ENCODE measurements at places on chromosomes 5 and 9. TPM values are rescaled to one million over a fixed set of nuclear protein-coding genes. Genes with fewer than 3 reads are reported as not detected.

Gene HAVCR1
- not detected for polyA plus RNA-seq

GRCh38 chr9:77679088-77679487, 31.0 kb upstream of the GNA14 start:
- no peak for DNase-seq

- DNase-seq = no peak
These were observed 222.9 kb upstream of the FTMT start for GRCh38 chr5:121628783-121629182.

DNA sequence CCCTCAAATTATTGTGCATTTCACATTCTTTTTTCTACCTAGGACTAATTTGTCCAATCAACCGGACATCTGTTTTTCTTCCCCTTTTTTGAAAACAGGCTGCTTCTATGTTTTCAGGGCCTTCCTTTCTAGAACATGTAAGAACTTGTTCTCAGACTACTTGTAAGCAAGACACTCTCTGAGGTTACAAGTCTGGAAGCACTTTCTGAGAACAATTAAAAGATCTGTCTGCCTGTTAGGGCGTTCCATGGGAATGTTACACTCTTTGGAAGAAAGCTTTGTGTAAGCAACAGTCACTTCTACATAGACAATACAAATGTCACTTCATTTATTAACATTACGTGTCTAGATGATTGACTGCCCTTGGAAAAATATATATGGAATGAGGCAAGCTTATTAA, 50.9 kb upstream of the HSPB3 start:
- no peak for DNase-seq

Gene PCDHA9
- not detected for polyA plus RNA-seq

Gene FOXD4L5
- not detected for polyA plus RNA-seq

Gene CDH12
- not detected for polyA plus RNA-seq

Gene ANKRD33B
- polyA plus RNA-seq = 1.2 TPM

Gene ZNF300
- polyA plus RNA-seq = 1.3 TPM

Gene SHOC1
- polyA plus RNA-seq = 0.01 TPM

DNA sequence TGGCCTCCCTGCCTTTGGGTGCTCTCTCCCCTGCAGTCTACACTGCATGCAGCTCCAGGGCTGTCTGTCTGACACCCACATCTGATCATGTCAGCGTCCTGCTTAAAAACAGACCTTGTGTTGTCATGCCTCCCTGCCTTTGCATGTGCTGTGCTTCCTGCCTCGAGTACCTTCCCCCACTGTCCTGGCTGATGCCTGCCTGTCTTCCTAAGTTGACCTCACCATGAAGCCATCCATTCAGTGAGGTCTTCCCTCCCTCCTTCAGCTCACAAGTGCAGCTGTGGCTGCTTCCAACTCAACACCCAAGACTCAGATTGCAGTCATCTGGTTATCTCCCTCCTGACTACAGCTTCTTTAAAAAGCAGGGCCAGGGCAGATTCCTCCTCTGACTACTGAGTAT, 5.5 kb downstream of the ANGPTL2 start:
- no peak for DNase-seq

DNA sequence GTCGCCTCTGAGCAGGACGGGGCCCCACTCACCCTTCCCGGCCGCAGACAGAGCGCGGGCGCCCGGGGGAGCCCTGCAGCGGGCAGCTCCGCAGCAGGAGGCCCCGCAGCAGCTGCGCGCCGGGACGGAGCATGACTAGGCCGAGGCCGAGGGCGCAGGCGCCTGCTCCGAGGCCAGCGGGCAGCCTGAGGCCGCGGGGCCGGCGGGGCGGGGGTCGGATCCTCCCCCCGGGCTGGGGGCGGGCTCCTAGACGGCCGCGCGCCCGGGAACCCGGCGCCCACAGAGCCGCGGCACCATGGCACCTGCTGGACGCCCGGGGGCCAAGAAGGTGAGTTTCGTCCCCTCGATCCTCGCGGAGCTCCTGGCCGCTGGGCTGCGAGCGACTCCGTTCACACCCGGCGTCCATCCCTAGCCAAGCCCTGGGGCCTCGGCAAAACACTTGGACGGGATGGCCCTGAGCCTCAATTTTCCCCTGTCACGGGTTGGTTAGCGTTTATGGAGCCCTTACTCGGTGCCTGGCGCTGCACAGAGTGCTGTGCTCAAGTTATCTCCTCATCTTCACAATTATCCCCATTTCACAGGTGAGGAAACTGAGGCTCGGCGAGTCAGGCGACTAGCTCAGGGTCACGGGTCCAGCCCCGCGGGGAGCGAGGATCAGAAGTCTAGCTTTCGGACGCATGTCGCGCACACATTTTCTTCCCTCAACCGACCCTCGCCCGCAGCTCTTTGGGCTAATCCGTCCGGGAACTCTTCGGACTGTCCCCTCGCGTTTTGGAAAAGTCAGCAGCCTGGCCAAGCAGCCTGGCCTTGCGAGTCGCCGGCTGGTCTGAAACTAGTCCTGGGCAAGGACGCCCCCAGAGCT, at the start of the genes BHMT2 and DMGDH:
TSS of gene BHMT2 (plus strand) at position 280 of the 862 bp plus-strand sequence. CDS start at position 296, 16 bp downstream.
TSS of gene DMGDH (minus strand) at position 187 of the 862 bp plus-strand sequence. CDS start at position 133, 54 bp downstream.
- peak; percentile 41 for DNase-seq

Gene CD74
- 147 TPM for polyA plus RNA-seq

Gene ABLIM3
- 43.2 TPM for polyA plus RNA-seq

DNA sequence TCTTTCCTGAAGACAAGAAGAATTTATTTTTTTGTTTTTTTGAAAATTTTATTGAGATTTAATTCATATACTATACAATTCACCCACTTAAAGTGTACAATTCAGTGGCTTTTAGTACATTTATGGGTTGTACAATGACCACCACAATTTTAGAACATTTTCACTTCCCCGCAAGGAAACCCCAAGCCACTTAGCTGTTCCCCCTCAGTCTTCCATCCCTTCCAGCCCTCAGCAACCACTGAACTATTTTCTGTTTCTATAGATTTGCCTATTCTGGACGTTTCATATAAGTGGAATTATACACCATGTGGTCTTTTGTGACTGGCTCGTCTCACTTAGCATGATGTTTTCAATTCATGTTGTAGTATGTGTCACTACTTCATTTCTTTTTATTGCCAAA, 28.0 kb downstream of the DNAI1 start:
- DNase-seq = no peak

Gene SCGB3A2
- not detected for polyA plus RNA-seq

GRCh38 chr5:163321511-163321910, 115.9 kb upstream of the CCNG1 start:
- DNase-seq = no peak

Gene SPAG8
- polyA plus RNA-seq = 4.2 TPM

DNA sequence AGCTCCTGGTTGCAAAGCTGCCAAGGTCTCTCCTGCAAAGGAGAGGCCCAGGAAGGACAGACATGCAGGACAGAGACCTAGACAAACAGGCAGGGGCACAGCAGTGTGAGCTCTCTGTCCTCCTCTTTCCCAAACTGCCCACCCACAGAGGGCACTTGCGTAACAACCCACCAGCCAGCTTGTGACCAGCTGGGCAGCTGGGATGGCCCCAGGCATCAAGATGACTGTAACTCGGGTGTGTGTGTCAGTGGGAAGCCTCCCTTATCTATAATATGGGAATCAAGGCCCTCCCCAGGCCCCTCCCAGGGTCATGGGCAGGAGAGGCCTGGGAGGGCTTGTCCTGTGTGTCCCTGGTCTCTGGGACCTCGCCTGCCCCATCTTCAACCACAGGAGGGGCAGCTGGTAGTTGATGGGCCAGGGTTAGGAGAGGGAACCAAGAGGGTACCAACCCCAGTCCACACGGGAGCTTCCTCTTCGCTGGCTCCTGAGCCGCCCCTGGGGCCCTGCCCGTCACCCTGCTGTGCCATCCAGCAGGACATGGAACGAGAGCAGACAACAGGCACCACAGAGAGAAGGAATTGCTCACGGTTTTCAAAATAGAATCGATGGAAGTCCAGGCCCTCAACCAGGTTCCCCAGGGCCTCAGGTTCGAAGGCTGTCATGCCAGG, 37.9 kb downstream of the SLC6A7 start:
- no peak for DNase-seq

DNA sequence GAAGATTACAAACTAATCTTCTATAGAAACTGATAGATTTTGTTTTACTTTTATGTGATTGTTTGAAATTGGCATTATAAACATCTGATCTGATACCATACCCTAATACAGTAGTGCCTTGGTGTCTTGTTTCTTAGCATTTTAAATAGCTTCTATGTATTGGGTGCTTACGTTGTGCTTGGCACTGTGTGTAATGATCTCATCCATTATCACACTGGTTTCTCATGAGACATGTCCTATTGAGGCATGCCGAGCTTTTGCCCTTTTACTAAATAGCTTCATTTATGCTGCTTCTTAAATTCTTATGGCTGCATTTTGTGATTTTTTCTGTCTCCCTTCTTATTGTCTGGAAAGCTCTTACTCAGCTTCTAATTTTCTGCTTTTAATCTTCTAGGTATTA, 48.2 kb upstream of the TLR4 start:
- no peak for DNase-seq

GRCh38 chr5:160685695-160686094, 166.3 kb downstream of the ATP10B start:
- DNase-seq = no peak

DNA sequence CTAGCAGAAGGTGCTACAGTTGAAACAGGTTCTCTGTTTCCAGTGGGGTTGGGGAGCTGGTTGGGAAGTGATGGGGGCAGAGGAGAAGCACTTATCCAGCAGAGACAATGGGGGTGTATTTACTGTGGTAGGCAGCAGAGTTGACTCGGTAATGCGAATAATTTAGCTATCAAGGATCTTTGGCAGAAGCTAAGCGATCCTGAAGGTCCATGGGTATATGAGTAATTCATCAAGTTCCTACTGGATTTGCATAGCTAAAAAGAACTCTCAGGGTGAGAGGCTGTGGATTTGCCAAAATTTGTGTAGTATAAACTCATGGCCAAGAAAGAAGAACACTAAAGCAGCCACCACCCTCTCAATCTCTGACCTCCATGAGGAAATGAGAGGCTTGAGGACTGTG, 61.2 kb upstream of the EGFLAM start:
- no peak for DNase-seq

DNA sequence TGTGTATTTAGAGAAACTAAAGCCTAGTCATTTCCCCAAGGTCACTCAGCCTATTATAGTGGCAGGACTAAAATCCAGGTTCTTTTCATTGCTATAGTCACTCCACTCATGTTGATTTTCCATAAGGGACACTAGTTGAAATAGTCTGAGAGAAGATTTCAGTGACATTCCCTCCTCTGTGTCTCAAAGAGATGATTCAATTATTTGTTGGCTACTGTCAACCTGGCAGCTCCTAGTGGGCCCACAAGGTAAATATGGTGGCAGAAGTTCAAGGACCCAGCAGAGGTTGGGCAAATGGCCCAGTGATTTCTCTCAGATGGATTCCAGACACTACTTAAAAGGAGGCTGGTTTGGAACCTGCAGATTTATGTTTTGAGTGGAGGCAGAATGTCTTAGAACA, 48.1 kb downstream of the G3BP1 start:
- DNase-seq = no peak

DNA sequence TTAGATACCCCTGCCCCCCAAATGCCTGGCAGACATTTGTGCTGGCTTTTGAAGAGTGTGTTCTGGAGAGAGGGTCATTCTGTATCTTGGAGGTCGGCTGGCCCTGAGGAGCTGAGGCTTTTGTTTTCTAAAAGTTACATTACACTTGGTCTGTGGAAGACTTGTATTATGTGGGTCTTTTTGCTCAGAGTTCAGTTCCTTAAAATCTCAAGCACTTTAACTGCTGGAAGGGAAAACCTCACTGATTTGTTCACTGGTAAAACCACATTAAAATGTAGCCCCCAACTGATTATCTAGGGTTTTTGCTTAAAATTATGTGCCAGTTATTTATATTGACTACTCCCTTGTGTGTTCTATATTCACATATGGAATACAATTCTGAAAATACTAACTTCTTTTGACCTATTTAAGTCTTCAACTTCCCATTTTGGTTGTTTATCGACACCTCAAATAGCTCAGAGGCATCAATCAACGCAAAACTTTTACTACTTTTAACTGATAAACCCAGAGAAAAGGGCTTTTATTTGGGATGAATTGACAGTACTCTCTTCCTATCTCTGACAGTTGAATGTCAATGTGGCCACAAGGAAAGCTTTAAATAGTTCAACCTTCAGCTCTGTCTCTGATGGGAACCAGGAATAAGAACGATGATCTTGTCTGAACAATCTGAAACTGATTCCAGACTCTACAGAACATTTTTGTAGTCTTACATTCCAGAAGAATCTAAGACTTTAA, 54.0 kb upstream of the MAP3K1 start:
- no peak for DNase-seq

Gene ZNF79
- 3.6 TPM for polyA plus RNA-seq

GRCh38 chr5:180631549-180632383, 17.6 kb downstream of the FLT4 start:
- DNase-seq = peak; percentile 51

- no peak for DNase-seq
These were observed 198.6 kb downstream of the SH3GL2 start for GRCh38 chr9:17777465-17777864.

DNA sequence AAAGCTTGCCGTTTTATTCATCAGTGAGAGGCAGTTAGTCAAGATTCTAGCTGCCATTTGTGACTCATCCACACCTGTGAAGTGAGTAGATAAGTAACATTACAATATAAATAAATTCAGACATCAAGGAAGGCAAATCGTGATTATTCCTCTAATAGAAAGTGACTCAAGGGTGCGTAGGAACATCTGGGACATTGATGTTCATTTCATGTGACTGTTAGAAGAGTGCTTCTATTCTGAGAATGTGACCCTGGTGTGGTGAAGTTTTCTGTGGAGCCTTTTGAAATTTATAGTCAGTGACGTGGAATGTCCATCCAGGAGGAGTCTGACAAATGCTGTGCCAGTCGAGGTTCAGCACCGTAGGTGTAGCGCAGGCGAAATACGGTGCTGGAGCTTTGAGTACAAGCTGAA, 48.4 kb upstream of the FAM240B start:
- DNase-seq = no peak

Gene RORB
- polyA plus RNA-seq = 0.83 TPM

DNA sequence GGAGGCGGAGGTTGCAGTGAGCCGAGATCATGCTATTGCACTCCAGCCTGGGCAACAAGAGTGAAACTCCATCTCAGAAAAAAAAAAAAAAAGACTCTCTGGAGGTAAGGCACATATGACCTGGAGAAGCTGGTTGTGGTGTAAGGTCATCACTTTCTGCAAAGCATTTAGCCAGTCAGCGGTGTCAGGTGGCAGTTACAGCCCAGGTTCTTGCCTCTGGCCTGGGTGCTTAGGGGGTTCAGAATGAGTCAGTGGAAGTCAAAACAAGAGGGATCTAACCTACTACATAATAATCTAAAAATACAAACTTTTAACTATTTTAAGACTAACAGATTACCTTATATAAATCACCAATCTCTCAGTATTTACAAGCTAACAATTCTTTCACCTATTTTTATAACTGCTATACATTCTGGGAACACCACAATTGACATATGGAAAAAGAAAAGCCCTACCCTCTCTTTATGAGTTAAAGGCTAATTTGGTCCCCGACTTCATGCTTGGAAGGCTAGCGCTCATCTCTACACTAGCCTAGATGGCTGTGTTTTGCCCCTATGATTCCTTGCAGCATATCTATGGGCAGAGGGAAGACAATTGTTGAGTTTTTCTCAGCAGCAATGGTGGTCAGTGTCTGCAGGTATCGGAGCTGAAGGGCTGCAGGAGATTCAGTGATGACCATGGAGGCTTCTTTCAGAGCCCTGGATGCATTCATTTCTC, 29.2 kb downstream of the STOM start:
- DNase-seq = no peak

Gene NUTM2F
- not detected for polyA plus RNA-seq
